ENCODE measurements at places on chromosomes 16 and 17.

- no peak for DNase-seq
Measured at GRCh38 chr16:29875206-29875605, 12.2 kb upstream of the CDIPT start.

- DNase-seq, result no peak
Measured at GRCh38 chr17:77331301-77331864, 190.6 kb downstream of the SEC14L1 start.

DNA sequence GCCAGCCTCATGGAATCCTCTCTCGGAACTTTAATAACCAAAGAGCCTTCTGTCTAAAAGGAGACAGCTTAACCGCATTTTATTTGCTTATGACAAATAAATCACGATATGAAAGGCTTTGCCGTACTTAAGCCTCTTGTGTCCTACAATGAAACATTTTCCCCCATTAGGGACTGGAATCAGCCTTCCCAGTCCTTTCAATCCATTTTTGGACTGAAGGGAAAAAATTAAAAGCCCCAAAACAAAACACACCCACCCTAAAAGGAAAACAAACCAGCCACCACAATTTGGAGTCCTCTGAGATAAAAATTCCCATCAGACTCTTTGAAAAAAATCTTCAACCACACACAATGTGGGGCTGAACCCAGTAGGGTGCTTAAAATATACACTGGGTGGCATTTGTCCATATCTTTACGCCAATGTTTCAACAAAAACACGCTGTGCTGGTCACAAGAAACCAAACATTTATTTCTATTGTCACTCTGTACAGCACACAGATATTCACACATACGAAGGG, 3.0 kb downstream of the HOXB4 start:
- DNase-seq, result no peak

DNA sequence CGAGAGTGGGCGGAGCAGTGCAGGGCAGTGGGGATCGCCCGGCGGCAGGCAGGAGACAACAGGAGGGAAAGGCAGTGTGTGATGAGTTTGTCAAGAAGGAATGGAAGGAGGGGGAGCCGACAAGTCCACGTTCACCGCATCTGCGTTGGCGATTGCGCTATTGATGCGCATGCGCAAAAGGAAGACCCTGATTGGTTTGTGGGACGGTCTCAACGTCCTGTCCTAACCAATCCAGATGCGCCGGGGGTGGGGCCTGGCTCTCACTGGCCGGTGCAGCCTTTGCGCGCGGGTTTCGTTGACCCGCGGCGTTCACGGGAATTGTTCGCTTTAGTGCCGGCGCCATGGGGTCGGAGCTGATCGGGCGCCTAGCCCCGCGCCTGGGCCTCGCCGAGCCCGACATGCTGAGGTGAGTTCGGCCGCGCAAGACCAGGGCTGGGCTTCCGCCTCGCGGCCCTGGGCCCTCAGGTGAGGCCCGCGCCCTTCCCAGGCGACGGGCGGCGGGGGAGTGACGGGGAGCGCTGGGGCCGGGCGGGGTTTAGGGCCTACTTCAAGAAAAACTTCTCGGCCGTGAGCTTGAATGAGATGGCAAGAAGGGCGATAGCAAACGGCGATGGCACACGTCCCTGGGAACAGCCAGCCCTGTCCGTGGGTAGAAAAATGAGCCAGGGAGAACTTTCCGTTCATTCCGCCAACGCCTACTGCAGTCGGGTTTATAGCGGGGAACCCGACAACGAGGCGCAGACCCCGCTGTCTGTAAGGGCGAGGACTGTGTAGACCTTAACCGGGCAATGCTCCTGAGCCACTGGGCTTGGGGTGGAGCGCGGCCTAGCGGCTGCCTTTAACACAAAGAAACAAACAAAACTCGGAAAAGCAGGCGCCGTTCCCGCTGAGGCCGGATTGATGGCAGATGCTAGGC, at the start of gene ORC6:
TSS of gene ORC6 (plus strand) at position 295 of the 916 bp plus-strand sequence. CDS start at position 342, 47 bp downstream.
- peak; percentile 97 for DNase-seq

GRCh38 chr16:66842765-66843164, 1.4 kb upstream of the CA7 start:
- DNase-seq, result no peak

DNA sequence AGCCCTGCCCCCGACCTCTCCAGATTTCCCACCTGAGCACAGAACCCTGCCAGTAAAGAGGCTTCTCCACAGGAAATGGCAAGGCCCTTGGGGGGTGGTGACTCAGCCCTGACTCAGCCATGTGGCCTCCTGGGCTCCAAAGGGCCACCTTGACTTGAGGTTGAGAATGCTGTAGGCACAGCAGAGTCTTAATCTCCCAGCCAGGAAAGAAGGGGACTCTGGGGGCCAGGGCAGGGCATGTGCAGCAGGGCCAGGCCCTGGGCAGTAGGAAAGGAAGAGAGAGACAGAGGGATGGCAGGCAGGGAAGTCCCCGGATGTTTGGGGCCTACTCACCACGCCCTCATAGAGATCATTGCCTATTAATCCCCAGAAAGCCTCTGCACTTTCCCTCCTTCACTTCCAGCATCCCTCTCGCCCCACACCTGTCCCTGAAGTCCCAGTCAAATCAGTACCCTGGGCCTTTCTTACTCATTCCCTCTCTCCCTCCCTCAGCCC, 4.8 kb upstream of the ITGA3 start:
- DNase-seq, result no peak

DNA sequence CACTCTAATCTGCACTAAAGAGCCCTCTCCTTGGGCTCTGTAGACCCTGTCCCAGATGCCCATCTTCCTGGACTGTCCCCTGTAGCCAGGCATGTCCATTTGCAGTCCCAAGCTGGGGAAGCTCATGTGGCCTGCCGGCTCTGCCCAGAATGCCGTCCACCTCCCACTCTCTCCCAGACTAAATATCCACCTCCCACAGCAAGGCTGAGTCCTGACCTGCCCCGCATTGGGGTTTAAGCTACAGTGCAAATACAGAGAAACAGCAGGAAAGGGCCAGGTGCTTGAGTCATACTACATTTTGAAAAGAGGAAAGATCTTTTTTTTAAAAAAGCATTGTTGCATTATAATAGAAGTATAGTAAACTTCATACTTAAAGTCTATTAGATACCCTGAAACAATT, 3.0 kb downstream of the ST6GALNAC2 start:
- DNase-seq, result no peak

GRCh38 chr17:69326377-69327059, 415 bp downstream of the ABCA5 start:
- no peak for DNase-seq

GRCh38 chr17:78567991-78568390, 9.2 kb downstream of the DNAH17 start:
- no peak for DNase-seq

DNA sequence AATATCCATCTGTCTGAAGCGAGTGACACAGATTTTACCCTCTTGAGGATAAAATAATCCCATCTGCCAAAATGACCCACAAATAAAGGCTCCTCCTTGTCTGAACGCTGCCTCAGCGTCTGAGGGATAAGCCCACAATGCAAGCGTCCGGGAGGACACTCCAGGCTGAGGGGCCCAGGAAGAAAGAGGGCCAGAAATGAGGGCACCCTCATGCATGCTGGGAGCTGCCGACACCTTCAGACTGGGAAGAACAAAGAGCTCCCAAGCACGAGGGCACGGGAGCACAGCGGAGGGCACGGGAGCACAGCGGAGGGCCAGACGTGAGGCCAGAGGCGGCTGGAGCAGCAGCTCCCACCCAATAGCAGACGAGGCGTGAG, 126.9 kb downstream of the ZNF778 start:
- DNase-seq, result no peak

DNA sequence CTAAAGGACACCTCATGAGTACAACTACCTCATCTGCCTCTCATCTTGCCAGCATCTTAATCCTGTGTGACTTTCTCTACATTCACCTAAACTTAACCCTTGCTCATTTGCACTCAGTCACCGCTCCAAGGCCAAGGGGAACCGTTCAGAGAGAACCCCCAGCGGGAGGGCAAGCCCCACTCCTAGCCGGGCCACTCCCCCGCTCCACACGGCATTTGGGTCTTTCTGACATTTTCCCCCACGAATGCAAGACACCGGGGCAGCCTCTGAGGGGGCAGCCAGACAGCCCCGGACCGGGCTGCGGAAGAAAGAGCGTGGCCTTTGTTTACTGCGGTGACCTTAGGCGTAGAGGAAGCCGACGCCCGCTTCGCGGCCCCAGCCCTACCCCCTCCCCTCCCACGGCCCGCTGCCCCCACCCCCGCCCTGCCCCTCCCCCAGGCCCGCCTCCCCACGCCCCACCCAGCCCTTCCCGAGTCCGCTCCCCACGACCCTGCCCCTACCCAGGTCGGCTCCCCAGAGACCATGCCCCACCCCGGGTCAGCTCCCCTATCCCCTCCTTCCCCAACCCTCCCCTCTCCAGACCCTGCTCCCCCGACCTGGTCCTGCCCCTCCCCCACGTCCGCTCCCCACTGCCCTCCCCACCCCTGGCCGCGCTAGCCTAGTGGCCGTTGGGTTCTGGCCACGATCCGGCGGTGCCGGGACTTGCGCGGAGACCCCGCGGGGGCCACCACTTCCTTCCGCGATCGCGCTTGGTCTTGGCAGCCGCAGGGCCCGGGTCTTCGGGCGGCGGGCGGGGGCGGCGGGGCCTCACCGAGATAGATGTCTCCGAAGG, 789 bp downstream of the CSNK1D start:
- no peak for DNase-seq

DNA sequence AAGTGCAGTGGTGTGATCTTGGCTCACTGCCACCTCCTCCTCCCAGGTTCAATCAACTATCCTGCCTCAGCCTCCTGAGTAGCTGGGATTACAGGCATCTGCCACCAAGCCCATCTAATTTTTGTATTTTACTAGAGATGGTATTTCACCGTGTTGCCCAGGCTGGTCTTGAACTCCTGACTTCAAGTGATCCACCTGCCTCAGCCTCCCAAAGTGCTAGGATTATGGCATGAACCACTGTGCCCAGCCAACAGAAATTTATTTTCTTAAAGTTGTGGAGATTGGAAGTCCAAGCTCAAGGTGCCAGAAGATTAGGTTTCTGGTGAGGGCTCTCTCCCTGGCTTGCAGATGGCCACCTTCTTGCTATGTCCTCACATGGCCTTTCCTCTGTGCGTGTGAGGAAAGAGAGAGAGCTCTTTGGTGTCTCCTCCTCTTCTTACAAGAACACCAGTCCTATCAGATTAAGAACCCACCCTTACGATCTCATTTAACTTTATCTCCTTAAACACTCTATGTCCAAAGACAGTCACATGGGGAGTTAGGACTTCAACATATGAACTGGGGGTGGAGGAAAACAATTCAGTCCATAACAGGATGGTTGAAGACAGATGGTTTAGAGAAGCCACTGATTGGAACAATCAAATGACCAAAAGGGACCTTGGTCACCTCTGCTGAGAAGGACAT, 31.8 kb downstream of the C16orf82 start:
- no peak for DNase-seq

DNA sequence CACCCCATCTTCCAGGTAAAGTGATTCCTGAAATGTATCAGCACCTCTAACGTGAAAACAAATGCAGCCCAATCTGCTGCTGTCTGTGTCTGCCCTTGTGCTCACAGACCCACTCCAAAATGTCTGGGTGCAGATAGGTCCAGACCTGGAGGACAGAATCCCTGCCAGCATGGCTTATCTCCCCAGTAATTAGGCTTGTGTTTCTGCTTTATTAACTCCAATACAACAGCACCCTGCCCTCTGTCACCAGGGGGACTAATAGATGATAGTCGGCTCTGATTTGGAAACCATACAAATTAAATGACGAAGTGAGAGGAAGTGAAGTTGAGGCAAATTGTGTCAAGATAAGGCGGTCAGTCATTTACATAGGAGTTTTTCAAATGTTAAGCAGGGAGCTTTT, 608.3 kb upstream of the SALL1 start:
- no peak for DNase-seq

- no peak for DNase-seq
Measured at GRCh38 chr16:12763517-12763916, 40.2 kb downstream of the CPPED1 start.

GRCh38 chr17:16122697-16123434, 92.5 kb downstream of the NCOR1 start:
- no peak for DNase-seq

GRCh38 chr17:289409-289808, 63.2 kb downstream of the RPH3AL start:
- DNase-seq, result no peak

DNA sequence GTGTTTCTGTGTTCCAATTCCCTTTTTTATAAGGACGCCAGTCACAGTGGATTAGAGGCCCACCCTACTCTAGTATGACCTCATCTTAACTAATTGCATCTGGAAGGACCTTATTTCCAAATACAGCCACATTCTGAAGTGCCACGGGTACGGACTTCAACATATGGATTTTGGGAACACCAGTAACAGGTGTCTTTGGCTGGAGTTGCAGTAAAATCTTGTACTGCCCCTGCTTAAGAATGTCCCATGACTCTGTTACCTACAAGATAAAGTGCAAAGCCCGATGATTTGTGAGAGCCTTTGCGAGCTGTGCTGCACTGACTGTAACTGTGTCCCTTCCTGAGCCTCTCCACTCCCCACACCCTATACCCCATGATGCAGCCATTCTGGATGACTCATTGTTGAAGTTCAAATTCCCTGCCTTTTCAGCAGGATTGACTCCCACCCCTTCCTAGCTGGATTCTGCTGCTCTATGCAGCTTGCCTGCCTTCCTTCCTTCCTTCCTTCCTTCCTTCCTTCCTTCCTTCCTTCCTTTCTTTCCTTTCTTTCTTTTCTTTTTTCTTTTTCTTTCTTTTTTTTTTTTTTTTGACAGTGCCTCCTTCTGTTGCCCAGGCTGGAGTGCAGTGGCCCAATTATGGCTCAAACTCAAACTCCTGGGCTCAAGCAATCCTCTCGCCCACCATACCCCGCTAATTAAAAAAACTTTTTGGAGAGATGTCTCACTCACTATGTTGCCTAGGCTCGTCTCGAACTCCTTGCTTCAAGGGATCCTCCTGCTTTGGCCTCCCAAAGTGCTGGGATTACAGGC, 2.1 kb downstream of the HCRT start:
- DNase-seq, result no peak

GRCh38 chr17:72534265-72534664, 413.4 kb downstream of the SOX9 start:
- DNase-seq, result no peak

DNA sequence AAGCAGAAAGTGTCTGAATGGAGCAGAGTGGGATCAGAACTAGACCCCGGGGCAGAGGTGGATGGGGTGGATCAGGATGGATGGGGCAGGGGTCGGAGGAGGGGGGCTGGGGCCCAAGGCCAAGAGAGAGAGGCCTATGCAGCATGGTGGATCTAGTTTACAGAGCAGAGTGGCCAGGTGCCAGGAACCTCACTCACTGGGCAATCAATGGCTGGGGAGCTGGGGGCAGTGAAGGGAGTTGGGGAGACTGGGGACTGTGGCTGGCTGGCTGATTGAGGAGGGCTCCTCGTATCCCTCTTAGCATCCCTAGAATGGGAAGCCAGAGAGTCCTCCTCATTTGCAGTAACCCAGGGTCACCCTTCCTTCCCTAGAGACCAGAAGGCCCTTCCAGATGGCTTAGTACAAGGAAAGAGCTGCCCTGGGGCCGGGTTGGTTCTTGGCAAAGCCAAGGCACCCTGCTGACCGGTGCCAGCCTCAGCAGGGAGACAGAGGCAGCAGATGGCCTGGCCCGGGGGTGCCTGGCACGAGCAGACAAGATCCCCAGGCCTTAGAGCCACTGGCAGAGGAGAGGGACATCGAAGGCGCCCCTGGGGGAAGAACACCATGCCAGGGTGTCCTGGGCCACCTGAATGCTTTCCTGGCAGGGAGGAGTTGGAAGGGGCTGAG, 36.8 kb downstream of the SRCIN1 start:
- DNase-seq, result peak; percentile 80
